ENCODE measurements at places on chromosomes 3 and 15.
A peak's percentile ranks its signal among the peaks of the same experiment; 100 is the strongest.

DNA sequence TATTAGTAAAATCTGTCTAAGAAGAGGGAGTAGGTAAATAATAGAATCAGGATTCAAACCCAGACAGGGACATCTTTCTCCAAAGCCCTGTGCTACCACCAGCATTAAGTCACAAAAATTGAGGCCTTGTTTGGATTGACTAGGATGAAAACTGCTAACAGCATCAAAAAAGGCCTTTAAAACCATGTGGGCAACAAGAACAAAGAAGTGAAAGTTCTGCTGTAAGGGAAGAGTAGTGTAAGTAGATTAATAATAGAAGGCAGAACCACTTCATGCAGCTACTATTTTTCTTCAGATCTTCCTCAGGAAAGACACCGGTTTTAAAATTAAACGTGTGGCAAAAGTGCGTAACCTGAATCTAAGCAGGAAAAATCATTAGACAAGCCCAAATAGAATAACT lies 15.3 kb upstream of the KBTBD12 start:
- no peak for DNase-seq

DNA sequence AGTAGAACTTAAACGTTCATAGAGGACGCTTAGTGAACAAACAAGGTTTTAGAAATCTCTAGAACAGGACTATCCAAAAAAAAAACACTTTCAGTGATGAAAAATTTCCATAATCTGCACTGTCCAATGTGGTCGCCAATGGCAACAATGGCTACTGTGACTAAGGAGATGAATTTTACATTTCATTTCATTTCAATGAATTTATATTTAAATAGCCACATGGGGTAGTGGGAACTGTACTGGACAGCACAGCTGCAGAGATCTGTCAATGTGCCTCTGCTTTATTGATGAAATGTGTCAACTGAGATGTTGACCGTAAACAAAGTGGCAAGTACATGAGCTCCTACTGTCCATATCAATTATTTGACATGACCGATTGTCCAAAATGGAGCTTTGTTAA lies 222.5 kb downstream of the MAGI1 start:
- DNase-seq, result no peak

DNA sequence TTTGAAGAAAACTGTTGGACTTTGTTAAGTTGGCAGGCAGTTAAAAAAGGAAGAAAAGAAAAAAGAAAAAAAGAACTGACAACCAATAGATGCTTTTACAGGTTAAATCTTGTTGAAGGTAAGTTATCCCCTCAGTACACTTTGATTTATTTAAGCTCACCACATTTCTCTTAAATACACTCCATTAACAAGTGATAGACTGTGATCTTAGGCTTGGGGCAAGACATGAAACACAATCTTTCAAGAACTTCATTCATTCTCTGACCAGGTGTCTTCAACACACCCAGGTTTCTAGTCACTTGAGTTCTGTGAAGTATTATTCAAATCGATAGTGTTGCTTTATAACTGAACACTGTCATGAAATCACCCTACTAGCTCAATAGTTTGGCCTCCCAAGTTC lies 751.9 kb downstream of the ROBO1 start:
- no peak for DNase-seq

- DNase-seq, result peak; percentile 5
Measured at GRCh38 chr3:20462723-20463122, 276.7 kb upstream of the SGO1 start.

- DNase-seq, result no peak
Measured at GRCh38 chr15:80498652-80499051, 94.5 kb downstream of the ARNT2 start.

DNA sequence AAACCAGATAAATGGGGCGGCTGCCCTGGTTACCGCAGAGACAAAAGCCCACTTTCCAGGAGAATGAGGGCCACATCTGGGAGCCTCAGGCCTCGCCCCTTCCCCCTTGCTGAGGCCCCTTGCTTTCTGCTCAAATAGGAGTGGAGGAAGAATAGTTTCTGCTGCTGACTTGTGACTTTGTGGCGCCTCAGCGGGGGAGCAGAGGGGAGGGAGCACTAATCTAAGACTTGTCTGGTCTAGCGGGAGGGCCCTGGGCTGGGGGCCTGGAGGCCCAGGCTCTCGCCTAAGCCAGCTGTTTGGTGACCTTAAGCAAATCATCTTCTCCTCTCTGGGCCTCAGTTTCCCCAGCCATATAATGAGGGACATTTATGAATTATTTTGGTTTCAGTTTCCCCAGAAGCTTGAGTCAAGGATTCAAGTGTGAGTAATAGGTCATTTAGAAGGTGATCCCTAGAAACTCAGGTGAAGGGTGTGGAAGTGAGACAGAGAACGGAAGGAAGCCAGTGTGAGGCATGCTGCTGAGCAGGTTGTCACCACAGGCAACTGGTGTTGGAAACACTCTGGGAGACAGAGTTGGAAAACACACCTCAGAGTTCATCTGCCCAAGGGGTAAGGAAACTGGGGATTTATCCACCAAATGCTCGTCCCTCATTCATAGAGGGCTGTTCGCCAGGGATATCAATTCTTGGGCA lies 25.9 kb upstream of the SMAD3 start:
- DNase-seq, result no peak

GRCh38 chr3:127744253-127744815 lies 71.6 kb downstream of the ABTB1 start:
- no peak for DNase-seq

- peak; percentile 64 for DNase-seq
Measured at GRCh38 chr3:4584456-4585249, 91.5 kb downstream of the ITPR1 start.

DNA sequence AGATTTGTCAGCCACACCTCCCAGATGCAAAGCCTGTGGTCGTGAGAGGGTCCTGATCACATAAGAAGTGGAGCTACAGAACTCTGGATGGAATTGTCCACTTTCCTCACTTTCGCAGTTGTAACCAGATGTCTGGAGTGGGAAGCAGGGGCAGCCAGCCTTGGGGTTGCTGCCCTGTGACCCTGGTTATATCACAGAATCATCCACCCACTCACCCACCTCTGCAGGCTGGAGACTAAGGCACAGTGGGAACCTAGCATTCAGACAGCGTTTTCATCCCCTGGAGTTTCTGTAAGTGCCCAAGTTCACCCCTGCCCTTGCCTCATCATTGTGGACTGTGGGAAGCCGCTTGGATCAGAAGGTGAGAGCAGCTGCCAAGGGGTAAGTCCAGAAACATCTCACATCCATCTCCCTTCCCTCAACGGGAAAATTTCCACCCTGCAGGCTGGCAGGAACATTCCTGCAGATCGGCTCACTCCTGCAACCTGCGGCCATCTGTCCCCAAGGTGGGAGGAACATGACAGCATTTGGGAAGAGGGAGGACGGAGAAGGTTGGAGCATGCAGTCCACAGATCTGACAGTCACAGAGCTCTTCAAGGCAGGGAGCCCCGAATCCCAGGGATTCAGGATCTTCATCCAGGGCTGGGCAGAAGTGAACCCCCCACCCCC lies 2.9 kb upstream of the IQSEC1 start:
- no peak for DNase-seq

DNA sequence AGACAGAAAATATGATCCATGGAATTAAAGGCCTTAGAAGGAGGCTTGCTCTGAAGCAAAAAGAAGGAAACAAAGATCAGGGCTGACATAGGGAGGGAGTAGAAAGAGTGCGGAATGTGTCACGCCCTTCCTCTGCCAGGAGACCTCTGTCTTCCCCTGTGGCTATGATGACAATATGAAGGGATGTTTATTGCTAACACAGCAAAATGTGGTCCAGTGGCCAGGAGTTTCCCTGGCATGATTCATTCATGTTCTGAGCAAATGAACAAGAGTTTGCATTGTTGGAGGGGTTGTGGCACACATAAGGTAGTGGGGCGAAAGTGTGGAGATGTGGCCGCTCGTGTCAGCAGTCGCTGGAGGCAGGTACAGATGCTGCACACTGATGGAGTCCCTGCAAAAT lies 169.4 kb downstream of the SHQ1 start:
- DNase-seq, result no peak

- peak; percentile 2 for DNase-seq
Measured at GRCh38 chr3:75171630-75172230, 492.4 kb upstream of the FRG2C start.

DNA sequence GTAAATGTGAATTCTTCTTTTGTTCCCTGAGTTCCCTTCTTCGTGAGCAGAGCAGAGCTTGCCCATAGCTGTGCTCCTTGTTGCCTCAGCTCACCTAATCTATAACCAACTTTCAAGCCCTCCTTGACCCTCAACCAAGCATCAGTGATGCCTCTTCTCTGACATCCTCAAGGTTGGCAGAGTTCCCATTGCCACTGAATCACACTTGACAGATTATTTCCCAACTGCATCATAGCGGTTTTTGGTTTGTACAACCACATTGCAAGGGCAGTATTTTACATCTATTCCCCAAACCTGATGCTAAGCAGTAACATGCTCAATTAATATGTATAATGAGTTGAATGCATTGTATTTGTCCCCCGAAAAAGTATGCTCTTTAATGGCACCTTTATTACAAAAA lies 133.0 kb upstream of the SNTN start:
- no peak for DNase-seq

GRCh38 chr3:128313071-128313725 lies 153.5 kb downstream of the DNAJB8 start:
- DNase-seq, result no peak

GRCh38 chr3:193552923-193553322 lies 1.8 kb downstream of the ATP13A4 start:
- no peak for DNase-seq

- DNase-seq, result no peak
Measured at GRCh38 chr3:188974856-188975599, 196.7 kb upstream of the TPRG1 start.

- DNase-seq, result no peak
Measured at GRCh38 chr3:141619450-141619849, 118.6 kb upstream of the RNF7 start.

- DNase-seq, result no peak
Measured at GRCh38 chr15:59616379-59616778, 4.8 kb downstream of the GCNT3 start.

- no peak for DNase-seq
Measured at GRCh38 chr3:30600572-30600971, 5.8 kb upstream of the TGFBR2 start.

- no peak for DNase-seq
Measured at GRCh38 chr3:83877910-83878309, 1080.9 kb upstream of the CADM2 start.

- DNase-seq, result no peak
Measured at GRCh38 chr3:141127344-141128125, 76.4 kb downstream of the SPSB4 start.

DNA sequence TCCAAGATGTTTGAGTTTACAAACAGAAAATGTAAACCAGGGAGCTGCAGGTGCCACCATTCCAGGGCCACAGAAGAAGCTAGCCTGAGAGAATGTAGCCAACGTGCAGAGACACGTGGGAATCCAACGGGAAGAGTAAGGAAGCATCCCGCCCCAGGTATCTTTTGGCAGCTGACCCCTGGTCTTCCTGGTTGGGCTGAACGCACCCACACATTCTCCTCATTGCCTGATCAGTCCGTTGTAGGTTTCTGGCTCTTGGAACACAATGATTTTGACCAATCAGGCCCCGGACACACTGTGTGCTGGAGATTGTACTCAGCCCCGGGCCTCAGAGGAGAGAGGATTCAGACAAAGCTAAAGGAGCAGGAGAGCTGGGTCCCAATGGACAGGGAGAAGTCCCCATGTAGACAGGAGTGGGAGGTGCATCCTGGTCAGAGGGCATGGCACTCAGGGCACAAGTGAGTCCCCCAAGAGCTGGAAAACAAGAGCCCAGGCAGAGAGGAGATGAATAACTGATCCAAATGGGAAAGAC lies 102.3 kb downstream of the TPRA1 start:
- no peak for DNase-seq

GRCh38 chr3:107208100-107208499 lies 169.1 kb upstream of the CCDC54 start:
- DNase-seq, result no peak

- DNase-seq, result no peak
Measured at GRCh38 chr15:54197995-54198394, 219.8 kb downstream of the UNC13C start.

- DNase-seq, result no peak
Measured at GRCh38 chr3:50195501-50196252, 4.3 kb downstream of the GNAT1 start.

DNA sequence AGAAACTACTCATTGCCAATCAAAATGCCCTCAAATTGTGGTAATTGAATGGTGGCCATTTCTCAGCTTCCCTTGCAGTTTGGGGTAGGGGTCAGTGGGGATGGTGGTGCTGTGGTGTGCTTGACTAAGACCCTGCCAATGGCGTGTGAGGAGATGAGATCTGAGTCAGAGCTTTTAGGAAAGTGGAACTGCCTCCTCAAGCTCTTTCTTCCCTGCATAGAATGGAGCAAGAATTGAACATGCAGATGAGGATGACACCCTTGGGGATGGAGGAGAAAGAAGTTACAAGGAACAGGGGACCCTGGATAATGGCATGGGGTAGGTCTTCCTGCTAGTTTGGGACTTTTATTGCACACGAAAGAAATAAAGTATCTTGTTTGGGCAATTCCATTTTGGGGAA lies 188.0 kb downstream of the PEX5L start:
- DNase-seq, result peak; percentile 27

- no peak for DNase-seq
Measured at GRCh38 chr3:55159016-55159415, 231.2 kb upstream of the LRTM1 start.

GRCh38 chr3:68953816-68954444 lies 21.6 kb upstream of the TAFA4 start:
- DNase-seq, result no peak

- DNase-seq, result no peak
Measured at GRCh38 chr3:47652142-47652541, 73.5 kb upstream of the CSPG5 start.

GRCh38 chr15:76514282-76514681 lies 177.7 kb downstream of the ISL2 start:
- no peak for DNase-seq

- DNase-seq, result no peak
Measured at GRCh38 chr15:36177590-36178302, 401.7 kb upstream of the CDIN1 start.

DNA sequence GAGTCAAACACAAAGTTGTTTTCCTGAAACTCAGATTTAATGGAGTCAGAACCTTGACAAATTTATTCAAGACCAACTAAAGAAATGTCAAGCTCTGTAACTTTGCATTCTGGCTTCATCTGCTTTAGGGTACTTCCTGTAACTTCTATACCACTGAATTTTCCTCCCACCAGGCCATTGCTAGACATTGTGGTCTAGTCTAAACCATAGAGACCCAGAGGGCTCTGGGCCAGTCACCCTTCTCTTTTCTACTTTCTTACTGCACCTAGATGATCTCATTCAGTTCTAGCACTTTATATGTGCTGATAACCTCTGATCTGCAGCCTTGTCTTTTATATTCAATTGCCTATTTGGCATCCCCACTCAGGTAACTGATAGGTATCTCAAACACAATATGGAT lies 2.8 kb upstream of the OR5K1 start:
- no peak for DNase-seq

DNA sequence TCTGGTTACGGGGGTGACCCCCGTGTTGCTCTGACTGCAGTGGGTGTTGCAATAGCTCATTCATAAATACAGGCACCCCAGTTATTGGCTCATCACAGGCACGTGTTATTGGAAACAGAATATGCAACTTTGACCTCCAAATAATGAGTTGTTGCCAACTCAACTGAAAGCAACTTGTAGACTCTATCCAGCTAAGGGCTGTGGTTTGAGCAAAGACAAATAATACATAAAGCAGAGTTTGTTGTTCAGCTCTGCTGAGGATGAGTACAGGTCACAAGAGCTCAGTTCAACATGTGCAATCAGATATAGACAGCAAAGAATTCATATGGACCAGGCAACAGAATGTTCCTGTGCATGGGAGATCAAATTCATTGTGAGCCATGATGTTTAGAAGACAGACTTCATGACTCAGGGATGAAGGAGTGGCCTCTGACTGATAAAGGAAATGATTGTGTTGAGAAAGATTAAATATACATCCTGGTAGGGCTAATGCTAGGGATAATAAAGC lies 87.6 kb upstream of the LRIG1 start:
- no peak for DNase-seq
